ENCODE measurements at places on chromosomes 4 and X. TPM values are rescaled to one million over a fixed set of nuclear protein-coding genes. Genes with fewer than 3 reads are reported as not detected.
A peak's percentile ranks its signal among the peaks of the same experiment; 100 is the strongest.

- DNase-seq = no peak
Measured at GRCh38 chr4:51840781-51841180, 2.2 kb upstream of the DCUN1D4 start.

- no peak for DNase-seq
Measured at GRCh38 chrX:126265116-126265515, 99.0 kb upstream of the DCAF12L2 start.

DNA sequence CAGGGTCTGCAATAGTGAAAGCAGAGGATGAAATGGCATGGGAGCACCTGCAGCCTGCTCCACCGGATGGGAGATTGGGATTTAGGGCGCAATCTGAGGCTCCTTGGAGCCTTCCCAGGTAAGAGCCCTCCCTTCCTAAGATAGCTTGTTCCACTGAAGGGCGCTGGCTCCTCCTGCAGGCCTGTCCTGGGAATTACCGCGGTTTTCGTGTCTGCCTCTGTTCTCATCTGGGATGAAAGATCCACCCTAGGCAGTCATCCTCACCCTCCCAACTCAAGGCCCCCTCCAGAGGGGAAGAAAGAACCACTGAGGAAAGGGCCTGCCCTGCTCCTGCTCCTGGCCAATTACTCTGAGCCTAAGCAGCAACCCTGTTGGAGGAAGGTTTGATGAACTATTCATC is 547.5 kb downstream of the SMARCA1 start:
- DNase-seq = no peak

GPR119 gene
- total RNA-seq = not detected

SGMS2 gene
- total RNA-seq = 103 TPM

- DNase-seq = no peak
Measured at GRCh38 chr4:10656988-10657387, 27.6 kb downstream of the CLNK start.

DNA sequence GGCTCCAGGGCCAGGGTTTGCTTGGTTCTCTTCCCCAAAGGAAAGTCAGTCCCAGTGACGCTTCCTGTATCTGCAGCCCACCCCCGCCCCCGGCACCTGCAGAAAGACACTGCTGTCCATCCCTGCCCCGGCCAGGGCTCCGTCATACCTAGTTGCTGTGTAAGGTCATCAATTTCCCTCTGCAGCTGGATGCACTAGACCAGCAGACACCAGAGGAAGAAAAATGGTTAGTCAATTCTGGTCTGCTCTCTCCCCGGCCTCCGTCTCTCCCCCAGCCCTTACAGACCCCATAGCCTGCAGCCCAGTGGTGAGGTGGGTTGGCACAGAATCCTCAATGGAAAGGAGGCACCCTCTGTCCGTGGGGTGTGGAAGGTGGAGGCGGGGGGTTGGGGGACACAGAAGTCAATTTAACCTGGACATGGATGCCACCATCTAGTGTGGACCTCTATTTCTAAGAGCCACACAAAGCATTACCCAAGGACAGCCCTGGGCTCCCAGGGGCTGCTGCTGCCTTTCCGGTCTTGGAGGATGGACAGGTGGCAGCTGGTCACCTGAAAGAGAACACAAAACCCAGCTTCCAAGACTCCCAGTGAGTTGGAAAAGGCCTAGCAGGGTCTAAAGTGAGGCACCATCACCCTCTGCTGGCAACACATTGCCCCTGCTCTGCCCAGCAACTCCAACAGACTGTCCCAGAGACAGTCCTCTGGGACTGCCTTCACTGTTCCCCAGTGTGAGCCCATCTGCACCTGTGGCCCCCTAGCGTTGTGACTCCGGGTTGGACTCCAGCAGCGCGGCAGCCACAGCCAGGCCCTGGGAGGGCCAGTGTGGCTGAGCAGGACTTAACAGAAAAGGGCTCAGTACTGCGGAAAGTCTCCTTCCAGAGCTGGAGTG is 40.2 kb upstream of the NHSL2 start:
- DNase-seq = peak; percentile 9

- no peak for DNase-seq
Measured at GRCh38 chr4:1540601-1541375, 134.5 kb upstream of the NKX1-1 start.

GRCh38 chrX:124268099-124268498 is 64.4 kb upstream of the TEX13D start:
- no peak for DNase-seq

DNA sequence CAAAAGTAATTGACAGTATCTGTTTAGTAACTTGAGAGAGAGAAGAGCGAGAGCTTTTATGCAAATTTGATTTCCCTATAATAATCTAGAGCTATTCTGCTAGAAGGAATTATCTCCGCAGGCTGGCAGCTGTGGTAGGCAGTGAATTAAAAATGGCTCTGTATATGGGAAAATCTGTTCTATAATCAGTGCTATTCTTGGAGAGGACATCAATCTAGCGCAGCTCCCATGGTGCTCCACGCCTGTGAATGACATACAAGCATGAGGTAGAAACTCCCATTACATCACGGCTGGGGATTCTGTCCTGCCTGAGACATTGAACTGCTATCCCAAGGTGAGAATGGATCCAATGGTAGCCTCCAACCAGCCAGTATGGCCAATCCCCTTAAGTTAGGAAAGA is 179.0 kb downstream of the DHX15 start:
- DNase-seq = no peak

GRCh38 chr4:116055857-116056827 is 942.7 kb upstream of the NDST4 start:
- DNase-seq = peak; percentile 24

PLK4 gene
- total RNA-seq = 2.1 TPM

DNA sequence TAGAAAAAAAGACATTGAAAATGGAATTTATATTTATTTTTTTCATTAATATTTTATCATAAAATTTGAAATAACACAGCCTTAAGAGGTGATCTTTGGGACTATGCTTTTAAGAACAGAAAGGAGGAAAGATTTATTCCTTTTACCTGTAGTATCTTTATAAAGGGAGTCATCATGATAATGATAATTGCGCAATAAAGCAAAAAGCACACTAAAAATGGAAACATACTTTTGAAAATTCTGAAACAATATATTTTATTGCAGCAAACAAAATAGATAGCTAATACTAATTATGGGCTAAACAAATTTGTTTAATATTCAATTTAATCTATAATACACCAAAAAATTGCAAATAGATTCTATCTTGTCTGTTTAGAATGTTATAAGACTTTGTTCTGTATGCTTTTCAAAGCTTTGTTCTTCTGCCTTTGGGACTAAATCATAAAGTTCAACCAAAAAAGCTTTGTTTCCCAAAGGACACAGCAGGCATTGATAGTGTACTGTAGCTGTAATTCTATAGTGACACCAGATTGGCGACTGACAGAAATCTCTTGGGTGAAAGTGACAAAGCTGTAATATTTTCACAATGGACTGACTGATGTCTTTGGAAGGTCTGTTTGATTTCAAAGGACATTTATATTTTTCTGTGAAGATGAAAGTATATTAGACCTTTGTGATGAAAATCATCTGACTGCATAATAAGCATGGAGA is 2156.6 kb upstream of the TENM3 start:
- no peak for DNase-seq

Data from myocyte (in vitro differentiated cells).